ENCODE measurements at places on chromosomes 7 and 10.

GRCh38 chr10:75428434-75429158, 2.8 kb upstream of the LRMDA start:
- no peak for DNase-seq

- no peak for DNase-seq
These were observed 12.5 kb downstream of the ATXN7L1 start for GRCh38 chr7:105863876-105864275.

DNA sequence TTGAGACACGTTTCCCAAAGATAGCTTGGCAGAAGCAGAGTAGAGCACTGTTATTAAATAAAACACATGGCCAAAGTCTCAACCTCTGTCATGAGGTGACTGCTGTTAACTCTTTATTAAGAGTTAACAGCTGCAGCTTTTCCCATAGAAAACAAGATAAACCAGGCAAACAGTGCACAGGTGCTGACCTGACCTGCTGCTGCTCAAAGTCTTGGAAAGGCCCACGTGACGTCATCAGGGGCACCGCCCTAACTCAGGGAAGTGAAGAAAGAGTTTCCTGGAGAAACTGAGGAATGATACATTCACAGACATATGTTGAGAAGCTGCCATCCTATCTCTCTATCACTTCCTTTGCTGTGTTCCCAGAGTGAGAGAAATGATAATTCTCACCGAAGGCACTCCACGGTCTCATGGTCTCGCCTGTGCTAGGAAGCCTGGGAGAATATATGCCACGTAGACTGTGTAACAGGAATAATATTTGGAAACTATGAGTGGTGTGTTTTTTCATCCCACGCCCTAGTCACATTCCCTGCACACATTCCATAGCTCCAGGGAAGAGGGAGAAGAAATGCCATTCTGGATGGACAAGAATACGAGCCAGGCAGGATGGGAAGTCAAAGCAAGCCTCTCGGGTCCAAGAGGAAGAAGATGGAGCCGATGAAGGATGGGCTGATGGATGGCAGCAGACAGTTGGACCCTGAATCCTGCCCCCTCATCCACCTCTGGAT, 146.2 kb upstream of the NFE2L3 start:
- DNase-seq = no peak

DNA sequence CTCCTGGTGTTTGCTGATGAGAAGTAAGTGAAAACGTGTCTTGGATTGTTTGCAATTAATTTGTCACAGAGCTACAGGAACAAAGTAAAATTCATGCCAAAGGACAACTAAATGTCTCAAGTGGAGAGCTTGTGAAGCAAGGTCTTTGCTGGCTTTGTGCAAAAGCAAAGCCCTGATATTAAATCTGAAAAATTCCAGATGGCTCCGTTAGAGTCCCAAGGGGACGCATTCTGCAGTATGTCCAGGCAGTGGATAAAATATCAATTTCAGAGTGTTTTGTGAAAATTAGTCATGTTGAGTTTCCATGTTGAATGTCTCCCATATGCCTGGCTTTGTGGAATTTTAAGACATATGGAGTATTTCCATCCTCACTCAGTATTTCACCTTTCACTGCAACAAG, 102.5 kb upstream of the PTN start:
- DNase-seq = no peak

DNA sequence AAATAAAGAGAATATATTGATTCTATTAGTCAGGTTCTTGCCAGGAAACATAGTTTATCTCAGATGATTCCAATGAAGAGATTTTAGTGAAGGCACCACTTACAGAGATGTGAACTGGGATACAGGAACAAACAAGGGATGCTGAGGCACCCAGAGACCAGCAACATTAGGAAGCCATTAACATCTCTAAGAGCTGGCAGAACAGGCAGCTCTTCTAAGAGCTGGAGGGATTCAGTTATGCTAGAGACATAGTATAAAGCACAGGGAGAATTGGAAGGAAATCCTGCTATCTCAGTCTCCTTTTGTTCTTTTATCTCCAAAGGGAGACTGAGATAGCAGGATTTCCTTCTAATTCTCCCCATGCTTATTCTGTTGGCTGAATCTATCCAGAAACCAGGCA, 22.0 kb downstream of the OR6B1 start:
- DNase-seq = no peak

GRCh38 chr7:118573085-118573484, 348.6 kb downstream of the ANKRD7 start:
- no peak for DNase-seq

- DNase-seq = no peak
These were observed 350 bp upstream of the ZNF37A start for GRCh38 chr10:38093816-38094157.

DNA sequence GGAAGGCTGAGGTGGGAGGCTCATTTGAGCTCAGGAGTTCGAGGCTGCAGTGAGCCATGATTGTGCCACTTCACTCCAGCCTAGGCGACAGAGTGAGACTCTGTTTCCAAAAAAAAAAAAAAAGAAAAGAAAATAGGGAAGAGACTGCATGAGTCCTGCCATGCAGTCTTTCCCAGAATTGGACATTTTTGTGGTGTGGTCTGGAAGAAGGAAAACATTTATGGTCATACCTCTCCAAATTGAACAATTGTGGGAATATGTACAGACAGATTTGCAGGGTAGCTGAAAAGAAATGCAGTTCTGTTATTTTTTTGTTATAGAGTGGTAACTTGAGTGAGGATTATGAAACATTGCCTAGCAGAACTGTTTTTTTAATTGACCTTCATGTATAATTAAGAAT, 198.1 kb downstream of the AUTS2 start:
- DNase-seq = no peak

GRCh38 chr10:21638681-21639080, 104.6 kb downstream of the MLLT10 start:
- no peak for DNase-seq

- peak; percentile 44 for DNase-seq
These were observed 1.0 kb downstream of the URGCP start for GRCh38 chr7:43905209-43905946.

Data from iPS-NIHi11 (cell line).